ENCODE measurements at places on chromosomes 6 and 20. TPM values are rescaled to one million over a fixed set of nuclear protein-coding genes. Genes with fewer than 3 reads are reported as not detected.

- no peak for DNase-seq
These were observed 164.5 kb downstream of the CD83 start for GRCh38 chr6:14281811-14282660.

GRCh38 chr6:87522686-87523085 is 49.9 kb downstream of the SLC35A1 start:
- DNase-seq, result no peak

Gene RBL1
- 23.0 TPM for total RNA-seq

DNA sequence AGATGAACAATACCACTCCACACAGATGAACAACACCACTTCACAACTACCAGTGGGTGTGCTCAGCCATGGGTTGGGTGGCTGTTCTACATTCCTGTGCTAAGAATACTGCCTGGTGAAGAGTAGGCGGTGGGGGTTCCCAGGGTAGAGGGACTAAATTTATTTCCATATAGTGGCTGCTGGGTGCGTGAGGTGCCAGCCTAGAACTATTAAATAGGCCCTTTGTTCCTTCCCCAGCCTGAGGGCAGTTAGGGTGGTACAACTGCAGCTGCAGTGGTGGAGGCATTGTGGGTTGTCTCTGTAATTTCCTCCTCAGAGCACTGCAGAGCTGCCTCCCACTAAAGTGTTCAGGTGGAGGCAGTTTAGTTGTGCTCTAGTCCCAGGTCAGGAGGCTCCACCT is 618.4 kb downstream of the MMUT start:
- DNase-seq, result no peak

Gene WFDC10B
- total RNA-seq, result not detected

- DNase-seq, result no peak
These were observed at the start of gene ZNF334 for GRCh38 chr20:46512943-46513844. ZNF334 (minus strand) TSS chr20:46513559; CDS start chr20:46512102, 1,457 bp downstream.

DNA sequence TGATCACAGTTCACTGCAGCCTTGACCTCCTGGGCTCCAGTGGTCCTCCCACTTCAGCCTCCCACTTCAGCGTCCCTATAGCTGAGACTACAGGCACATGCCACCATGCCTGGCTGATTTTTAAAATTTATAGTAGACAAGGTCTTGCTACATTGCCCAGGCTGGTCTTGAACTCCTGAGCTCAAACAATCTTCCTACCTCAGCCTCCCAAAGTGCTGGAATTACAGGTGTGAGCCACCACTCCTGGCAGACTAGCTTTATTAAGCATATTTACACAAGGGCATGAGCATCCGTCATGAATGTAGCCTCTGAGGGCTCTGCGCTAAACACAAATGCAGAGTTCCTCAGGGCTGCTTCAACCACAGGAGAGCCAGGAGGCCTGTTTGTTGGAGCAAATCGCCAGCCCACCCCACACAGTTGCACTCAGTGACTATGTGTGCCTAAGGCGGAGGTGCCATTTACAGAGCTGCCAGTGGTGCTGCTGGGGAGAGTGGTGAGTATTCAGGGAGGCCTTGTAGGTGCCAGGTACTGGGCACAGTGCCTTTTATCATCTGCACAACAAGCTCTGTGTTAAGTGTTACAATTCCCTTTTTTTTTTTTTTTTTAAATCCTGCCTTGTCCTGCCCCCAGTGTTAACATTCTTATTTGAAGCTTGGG is 78.2 kb downstream of the PSMG4 start:
- no peak for DNase-seq

Gene MAP7
- 27.5 TPM for total RNA-seq

Gene ARHGAP18
- total RNA-seq, result 15.0 TPM

Gene GSTA3
- total RNA-seq, result not detected

DNA sequence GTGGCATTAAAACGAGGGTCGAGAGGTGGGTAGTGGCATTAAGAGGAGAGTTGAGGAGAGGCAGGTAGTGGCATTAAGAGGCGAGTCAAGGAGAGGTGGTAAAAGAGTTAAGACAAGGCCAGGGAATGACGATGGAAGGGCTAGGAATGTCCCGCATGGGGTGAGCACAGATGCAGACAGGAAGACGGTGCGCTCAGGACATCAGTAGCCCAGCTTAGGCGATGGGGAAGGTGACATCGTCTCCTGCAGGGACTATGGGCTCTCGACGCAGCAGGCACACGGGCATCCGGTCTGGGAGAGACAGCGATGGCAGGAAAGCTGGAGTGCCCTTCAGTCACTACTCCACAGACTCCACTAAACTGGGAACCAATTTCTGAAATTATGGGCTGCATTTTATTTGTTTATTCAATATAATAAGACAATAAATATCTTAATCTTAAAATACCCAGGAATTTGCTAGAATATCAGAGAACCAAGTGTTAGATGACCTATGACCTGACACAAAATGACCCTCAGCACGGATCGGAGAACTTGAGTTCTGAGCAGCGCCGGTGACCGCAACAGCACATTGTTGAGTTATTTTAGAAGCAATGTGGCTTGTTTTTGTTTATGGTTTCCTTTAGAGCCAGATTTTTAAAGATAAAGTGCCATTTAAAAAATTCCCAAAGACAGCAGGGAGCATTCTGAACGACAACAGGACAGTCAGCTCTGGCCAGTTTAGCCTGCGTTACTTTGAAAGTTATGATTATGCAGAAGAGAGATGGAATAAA is 177.7 kb downstream of the SMOC2 start:
- no peak for DNase-seq

- no peak for DNase-seq
These were observed 631 bp downstream of the PHACTR3 start for GRCh38 chr20:59604741-59605600.

DNA sequence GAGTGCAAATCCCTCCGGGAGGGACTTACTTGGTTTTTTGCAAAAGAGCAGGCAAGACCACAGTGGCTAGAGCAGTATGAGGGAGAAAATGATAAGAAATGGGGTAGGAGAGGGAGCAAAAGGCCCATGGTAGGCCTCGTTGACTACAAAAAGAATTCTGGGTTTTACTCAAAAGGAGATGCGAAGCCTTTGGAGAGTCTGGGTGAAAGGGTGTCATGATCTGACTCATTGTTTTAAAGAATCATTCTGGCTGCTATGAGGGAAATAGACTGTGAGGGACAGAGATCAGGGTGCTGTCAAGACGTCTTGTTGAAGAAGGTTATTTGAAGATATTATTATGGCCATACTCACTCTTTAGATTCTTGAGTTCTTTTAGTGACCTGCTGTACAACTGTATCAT is 13.0 kb downstream of the TBC1D32 start:
- no peak for DNase-seq

DNA sequence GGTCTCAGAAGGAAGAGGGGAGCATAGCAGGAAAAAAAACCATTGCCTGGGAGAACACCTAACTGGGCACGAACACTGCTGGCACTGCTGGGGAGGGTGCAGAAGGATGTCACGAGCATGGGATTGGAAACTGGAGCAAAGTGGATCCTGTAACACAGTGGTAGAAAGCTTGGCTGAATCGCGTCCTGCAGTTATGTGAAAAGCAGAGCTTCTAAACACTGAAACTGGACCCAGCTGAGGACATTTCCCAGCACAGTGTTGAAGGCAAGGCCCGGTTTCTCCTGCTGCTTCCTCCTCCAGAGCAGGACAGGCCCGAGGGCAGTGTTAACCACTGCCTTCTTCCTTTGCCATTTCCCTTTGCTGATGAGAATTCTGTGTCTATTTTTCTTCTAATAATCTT is 6.7 kb downstream of the APMAP start:
- no peak for DNase-seq

DNA sequence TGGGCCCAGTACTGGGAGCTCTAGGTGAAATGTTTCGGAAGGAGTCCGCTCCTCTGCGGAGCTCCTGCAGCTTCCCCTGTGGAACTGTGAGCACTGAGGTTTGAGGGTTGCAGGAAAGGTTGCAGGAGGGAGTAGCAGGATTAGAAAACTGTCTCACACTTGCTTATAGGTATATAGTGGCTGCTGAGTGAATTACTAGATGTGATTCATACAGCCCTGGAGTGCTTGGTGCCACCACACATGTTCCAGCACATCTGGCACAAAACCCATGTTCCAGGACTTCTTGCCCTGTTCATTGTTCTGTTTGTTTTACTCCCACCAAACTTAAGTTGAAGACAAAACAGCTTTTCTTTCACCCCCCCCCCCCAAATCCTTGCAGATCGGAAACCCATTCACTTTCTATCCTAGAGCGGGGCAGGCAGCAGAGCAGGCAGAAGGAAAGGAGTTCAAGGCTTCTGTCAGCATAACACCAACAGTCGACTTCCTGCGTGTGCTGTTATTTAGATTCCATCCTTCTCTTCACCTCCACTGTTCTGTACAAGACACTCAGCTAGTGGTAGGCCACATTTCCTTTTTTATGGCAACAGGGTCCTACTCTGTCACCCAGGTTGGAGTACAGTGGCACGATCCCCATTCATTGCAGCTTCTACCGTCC is 669 bp upstream of the PEX6 start:
- DNase-seq, result no peak

GRCh38 chr6:116010790-116011401 is 49.8 kb downstream of the FRK start:
- DNase-seq, result peak; percentile 63

GRCh38 chr20:15857173-15857784 is 716.0 kb downstream of the KIF16B start:
- no peak for DNase-seq

DNA sequence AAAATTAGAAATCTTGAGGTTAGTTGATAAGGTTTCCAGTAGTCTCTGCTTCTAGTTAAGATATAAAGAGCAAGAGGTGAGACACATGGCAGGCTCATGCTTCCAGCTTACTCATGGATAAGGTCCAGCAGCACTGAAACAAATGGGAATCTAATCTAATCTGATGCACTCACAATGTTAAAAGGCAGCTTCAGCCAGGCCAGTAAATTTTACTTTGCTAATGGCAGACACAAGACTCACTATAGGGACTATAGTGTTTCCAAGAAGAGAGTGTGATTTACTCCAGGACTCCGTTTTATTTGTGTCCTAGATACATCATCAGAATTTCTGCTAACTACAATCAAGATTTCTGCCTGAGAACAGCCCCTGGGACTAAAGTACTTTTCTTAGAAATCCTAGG is 324.8 kb downstream of the SMOC2 start:
- DNase-seq, result no peak

Gene BTN1A1
- total RNA-seq, result not detected

- DNase-seq, result no peak
These were observed 135.5 kb upstream of the LRFN2 start for GRCh38 chr6:40722553-40723258.

GRCh38 chr20:9141070-9141469 is 72.2 kb downstream of the PLCB4 start:
- no peak for DNase-seq

Gene EYA2
- not detected for total RNA-seq
